ENCODE measurements at places on chromosomes 1 and 21.
A peak's percentile ranks its signal among the peaks of the same experiment; 100 is the strongest.

DNA sequence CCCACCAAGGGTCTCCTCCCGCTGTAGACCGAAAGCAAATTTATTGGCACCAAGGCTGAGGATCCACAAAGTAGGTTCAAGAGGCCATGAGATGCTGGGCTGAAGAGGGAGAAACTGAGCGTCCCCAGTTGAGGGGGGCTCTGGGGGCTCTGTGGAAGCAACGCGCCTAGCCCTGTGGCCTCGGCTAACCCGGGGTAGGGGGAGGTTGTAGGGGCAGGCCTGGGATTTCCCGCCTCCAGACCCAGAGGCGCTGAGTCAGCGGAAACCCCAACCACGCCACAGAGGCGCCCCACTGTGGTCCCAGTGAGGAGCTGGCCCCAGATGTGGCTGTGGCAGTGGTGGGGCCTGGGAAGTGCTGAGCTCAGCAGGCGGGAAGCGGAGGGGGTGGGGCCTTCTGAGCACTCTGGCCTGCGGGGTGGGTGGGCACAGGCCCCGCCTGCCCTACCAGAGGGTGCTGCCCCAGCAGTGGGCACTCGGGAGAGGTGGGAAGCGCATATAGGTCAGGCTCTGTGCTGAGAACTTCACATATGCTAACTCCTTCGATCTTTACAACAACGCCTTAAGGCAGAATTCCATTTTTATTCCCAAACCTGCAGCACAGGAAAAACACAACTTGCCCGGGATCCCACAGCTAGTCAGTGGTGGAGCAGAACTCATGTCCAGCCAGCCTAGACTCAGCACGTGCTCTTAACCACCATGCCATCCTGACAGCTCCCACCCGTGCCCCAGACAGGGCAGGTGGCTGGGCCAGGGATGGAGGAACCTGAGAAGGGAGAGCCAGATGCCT is 1.5 kb upstream of the COL16A1 start:
- no peak for DNase-seq

DNA sequence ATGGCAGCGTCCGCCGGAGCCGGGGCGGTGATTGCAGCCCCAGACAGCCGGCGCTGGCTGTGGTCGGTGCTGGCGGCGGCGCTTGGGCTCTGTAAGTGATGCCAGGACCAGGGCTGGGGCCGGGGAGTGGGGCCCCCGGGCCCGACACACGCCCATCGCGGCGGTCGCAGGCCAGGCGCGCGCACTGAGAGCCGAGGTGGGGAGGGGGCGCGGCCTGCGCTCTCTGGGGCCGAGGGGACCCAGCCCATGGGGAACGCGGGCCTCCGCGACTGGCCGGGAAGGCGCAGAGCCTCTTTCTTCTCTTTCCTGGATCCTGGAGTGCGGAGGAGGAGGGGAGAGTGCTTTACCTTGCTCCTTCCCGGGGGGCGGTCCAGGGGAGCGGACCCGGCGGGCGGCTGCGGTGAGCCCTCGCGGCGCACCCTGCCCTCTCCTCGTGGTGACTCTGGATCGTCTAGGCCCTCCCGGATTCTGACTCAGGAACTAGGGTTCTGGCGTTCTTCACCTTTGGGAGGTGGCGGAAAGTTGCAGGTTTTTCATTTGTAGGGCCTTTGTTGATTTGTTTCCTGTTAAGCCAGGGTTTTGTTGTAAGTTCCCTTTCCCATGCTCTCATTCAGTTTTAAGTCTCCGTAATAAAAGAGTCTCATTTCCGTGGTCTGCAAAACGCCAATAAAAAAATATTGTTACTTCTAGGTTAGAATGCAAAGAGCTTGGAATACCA is 529 bp downstream of the MPZL1 start:
- no peak for DNase-seq

DNA sequence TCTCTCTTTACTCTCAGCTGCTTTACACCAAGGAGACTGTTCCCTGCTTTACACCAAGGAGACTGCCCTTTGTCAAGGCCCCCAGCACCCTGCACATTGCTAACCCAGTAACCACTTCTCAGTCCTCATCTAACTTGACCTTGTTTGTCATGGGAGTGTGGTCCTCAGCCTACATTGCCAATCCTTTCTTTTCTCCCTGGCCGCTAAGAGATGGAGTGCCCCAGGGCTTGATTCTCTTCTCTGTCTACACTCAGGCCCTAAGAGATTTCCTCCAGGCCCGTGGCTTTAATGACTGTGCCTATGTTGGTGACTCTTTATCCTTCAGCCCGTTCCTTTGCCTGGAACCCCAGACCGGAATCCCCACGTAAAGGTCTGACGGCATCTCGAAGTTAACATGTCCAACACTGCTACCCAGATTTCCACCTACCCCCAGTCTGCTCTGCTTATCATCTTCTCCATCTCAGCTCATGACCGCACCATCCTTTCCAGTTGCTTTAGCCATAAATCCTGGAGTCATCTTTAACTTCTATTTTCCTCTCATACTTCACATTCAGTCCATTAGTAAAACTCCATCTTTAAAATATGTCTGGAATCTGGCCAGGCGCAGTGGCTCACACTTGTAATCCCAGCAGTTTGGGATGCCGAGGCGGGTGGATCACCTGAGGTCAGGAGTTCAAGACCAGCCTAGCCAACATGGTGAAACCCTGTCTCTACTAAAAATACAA is 9.5 kb upstream of the SEMA4A start:
- DNase-seq, result no peak

DNA sequence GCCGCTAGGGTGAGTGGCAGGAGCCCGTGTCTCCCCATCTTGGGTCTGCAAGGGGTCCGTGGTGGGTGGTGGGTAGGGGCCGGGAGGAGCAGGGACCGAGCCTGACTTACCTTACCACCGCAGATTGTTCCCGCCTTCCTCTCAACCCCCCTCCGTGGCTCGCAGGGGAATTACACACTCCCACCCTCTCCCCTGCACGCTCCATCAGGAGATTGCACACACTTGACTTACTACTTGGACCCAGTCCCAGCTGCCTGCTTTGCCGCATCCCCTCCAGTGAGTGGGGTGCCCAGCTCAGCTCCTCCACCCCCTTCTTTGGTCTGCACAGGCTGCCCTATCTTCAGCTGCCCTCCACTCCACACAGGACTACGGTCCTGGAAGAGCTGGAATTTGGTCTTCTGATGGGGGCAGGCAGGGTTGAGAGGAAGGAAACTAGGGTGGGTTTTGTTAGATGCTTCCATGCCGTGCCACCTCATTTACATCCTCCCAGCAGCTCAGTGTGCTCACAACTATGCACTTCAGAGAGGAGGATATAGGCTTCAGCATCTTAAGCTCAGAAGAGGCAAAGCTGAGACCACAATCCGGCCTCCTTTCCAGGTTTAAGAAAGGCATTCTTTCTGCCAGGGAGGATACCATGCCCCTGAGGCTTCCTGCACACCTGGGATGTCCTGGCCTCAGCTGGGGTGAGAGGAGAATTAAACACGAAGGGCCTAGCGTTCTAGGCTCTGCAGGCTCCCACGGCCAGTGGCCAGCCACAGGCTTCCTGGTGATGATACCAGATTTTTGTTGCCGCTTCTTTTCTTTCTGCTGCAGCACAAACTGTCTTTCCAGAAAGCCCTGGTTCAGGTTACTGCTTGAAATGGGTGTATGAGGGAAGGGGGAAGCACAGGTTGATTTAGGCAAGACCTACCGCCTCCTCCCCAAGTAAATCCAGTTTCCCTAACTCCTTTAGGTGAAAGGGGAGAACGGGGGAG is 2.3 kb downstream of the KCNC4 start:
- no peak for DNase-seq

- no peak for DNase-seq
Observed at GRCh38 chr1:91883470-91883869, 2.5 kb downstream of the TGFBR3 start.

GRCh38 chr1:110130989-110131388 is 18.7 kb downstream of the UBL4B start:
- DNase-seq, result no peak

DNA sequence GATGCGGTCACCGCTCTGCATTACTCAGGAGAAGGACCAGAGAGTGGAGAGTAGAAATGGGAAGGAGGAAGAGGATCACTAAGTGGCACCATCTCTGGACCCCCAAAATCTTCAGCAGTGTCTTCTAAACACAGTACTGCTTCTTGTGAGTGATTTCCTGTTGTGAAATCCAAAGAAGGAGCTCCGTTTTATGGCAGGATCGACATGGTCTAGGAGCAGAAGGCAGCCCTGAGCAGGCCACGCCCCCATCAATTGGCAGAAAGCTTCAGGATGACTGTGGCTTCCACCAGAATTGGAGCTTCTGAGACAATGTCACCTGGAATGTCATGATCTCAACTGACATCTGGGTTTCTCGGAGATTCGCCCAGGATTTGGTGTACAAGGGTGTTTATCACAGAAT is 171.5 kb downstream of the ADSS2 start:
- DNase-seq, result no peak

DNA sequence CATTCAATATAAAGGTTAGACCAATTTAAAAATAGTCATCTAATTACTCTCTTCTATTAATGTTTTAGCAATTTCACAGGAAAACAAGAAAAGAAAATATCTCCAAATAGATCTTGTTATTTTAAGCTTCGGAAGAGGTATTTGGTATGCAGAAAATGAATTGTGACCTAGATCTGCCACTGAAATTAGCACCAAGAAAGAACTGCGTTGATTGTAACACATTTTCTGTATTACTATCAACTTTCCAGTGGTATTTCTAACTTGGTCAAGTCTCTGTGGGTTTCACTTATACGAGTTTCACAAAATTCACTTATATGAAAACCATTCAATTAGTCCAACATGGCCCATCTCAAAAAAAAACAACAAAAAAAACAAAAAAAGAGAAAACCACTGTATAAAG is 11.8 kb downstream of the RSBN1 start:
- DNase-seq, result no peak

- peak; percentile 45 for DNase-seq
Observed at GRCh38 chr21:45533361-45533845, 8.8 kb downstream of the SLC19A1 start.

DNA sequence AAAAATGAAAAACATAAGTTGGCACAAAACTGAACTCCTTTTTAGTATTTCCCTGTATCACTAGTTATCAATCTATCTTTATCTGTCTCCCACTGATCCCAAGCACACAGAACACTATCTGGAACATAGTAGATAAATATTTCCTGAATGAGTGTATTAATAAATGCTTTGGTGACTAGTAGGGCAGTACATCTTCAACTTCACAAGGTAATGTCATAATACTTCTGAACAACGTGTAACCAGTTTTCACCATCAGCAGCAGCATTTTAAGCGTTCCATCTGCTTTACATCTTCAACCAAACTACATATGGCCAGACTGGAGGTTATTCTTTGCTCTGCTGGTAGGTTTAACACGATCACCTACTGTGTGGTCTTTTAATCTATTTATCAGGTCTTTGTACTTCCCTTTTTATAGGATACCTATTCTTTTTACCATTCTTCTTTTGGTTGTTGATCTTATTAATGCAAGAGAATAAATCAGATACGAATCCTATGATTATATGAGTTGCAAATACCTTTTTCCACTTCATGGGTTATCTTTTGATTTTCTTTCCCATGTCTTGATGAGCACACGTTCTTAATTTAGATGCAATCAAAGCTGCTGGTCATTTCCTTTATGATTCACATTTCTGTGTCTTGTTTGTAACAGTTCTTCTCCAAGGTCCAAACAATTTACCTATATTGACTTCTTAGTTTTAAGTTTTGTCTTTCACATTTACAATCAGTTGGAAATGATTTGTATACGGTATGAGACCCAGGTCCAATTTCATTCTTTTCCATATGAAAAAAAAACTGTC is 16.3 kb downstream of the GPBP1L1 start:
- no peak for DNase-seq

DNA sequence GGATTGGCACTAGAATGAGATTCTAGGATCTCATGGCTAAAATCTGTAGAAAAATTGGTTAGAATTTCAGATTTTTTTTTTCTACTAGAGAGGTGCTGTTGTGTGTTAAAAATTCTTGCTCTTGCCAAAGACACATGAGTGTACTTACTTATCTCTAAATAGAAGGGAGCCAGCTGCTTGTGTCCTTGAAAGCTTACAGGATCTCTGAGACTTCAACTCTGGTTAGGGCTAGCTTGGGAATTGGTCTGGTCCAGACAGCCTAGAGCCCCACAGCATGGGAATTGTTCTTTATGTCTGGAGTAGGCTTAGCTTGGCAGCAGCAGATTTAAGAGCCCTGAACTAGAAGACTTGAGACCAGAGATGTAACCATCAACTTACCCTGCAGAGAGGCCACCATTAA is 37.3 kb downstream of the MACO1 start:
- no peak for DNase-seq

DNA sequence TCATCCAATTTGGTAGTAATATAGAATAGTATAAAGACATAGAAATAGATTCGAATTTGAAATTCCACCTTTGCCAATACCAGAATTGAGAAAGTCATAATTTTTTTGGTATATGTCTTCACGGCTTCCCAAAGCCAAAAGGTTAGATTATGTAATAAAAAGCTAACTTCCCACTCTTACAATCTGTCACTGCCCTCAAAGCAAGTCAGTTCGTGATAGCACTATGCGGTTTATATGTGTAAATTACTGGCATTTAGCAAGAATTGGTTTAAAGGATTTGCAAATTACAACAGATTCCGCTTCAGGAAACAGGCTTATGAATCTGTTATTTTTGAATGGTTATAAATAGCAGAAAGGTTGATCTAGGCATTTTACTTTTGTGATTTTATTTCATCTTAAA is 679.4 kb upstream of the ADGRL2 start:
- no peak for DNase-seq

- no peak for DNase-seq
Observed at GRCh38 chr1:16369821-16370220, 2.8 kb downstream of the SZRD1 start.

GRCh38 chr1:160419838-160420169 is 19.4 kb downstream of the VANGL2 start:
- DNase-seq, result no peak

DNA sequence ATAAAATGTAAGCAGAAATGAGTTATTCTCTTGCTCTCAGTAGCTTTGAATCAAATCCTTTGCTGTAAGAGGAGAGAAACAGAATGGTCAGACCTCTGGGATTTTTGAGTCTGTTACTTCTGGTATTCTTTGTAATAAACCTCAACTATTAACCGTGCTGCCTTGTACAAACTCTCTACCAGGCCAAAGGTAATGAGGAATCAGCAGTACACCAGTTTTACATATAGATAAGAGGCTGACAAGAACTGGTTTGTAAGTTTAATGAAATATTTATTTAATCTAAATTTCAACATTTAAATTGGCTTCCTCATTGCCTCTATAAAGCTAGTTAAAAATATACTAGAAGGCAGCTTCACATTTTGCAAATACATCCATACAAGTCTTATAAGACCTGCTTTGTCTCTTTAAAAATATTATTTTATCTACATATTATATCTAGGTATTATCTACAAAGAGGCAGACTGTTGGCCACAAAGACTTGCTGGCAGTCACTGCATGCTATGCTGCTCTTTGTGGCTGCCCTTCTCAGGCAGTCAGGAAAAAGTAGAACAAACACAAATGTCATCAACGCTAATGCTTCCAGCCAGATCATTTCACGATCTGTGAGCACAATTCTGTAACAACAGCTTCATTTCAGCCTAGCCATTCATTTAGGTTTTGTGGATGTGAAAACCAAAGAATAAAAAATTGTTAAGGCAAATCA is 173.0 kb downstream of the GABPA start:
- no peak for DNase-seq

DNA sequence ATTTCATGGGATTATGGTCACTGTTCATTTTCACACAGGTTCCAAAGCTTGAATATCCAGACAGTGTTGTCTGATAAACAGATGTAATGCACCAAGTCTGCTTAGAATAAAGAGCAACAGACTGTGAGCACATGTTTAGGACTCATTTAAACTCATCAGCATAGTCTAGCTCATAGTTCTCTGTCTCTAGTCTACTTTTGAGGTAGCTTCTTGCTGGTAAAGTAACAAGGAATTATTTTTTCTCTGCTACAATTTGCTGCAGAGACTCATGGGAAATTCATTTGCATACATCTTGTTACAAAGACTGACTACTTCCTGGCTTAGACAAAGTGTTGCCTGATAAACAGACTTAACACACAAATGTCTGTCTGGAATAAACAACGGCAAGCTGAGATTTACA is 187.2 kb downstream of the NFIA start:
- DNase-seq, result no peak

All from lower lobe of right lung (tissue), 2 donors.